ENCODE measurements at places on chromosomes 1 and 21.

DNA sequence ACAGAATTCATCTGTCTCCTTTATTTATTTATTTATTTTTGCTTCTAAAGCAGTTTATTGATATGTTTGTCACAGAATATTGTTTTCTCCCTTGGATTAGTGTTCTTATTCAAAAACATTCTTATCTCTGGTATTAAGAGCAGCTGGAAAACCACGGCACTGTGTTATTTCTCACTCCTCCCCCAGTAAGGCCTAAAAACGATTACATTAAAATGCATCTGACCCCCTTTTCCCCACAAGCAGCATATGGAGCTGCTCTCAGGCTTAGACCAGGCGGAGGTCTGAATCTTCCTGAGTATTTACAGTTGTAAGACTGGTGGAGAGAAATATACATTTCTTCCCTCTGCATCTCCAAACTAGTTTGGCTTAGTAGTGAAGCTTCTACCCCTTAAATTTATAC, 86.8 kb downstream of the HLX start:
- DNase-seq, result no peak

DNA sequence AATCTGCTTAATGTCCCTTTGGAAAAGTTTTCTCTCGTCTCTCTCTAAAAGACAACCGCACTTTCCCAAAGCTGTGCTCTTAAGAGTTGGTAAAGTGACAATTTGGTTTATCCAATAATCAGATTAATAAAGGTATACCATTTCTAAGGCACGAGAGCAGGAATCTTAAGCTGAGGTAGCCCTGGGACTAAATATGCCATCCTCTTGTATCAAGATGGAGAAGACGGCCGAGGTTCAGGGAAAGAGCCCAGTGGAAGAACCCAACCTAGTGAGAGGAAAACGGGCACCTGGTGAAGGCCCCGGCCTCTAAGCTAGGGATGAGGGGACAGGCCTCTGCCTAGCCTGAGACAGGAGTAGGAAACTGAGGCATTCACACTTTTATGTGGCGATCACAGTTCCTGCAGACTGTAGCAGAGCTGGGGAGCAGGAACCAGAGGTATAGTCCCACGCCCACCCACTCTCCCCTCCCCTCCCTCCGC, 334 bp upstream of the SARS1 start:
- no peak for DNase-seq

DNA sequence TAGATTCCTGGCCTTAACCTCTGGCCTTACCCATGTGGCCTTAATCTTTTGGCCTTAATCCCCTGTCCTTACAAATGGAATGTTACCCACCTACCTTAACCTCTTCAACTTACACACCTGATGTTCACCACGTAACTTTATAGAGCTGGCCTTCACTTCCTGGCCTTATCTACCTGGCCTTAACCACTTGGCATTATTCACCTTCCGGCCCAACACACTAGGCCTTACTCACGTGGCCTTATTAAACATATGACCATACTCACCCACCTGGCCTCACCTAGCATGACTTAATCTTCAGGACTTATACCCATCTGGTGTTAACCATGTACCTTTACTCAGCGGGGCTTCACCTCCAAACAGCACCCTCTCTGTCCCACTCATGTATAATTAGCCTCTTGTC, 41.7 kb downstream of the EXOC8 start:
- DNase-seq, result no peak

- no peak for DNase-seq
These were observed 117.7 kb downstream of the GRIK1 start for GRCh38 chr21:29822064-29822463.

- no peak for DNase-seq
These were observed 615 bp upstream of the MRPS15 start for GRCh38 chr1:36464605-36465393.

DNA sequence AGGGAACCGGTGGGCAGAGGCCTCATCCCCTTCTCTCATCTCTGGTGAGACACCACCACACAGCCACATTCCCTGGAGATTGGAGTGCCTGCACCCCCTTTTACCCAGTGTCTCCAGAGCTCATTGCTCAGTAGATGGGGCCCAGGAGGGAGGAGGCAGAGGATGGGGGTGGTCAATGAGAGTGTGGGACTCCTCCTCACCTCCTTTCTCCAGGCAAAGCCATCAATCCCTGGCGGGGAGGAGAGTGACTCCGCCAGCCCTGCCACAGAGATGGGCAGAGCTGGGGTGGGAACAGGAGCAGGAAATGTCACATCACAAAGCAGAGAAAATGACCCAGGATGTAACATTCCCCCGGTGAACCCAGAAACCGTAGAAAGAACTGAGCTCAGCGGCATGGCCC, 117.2 kb downstream of the MATN1 start:
- no peak for DNase-seq

DNA sequence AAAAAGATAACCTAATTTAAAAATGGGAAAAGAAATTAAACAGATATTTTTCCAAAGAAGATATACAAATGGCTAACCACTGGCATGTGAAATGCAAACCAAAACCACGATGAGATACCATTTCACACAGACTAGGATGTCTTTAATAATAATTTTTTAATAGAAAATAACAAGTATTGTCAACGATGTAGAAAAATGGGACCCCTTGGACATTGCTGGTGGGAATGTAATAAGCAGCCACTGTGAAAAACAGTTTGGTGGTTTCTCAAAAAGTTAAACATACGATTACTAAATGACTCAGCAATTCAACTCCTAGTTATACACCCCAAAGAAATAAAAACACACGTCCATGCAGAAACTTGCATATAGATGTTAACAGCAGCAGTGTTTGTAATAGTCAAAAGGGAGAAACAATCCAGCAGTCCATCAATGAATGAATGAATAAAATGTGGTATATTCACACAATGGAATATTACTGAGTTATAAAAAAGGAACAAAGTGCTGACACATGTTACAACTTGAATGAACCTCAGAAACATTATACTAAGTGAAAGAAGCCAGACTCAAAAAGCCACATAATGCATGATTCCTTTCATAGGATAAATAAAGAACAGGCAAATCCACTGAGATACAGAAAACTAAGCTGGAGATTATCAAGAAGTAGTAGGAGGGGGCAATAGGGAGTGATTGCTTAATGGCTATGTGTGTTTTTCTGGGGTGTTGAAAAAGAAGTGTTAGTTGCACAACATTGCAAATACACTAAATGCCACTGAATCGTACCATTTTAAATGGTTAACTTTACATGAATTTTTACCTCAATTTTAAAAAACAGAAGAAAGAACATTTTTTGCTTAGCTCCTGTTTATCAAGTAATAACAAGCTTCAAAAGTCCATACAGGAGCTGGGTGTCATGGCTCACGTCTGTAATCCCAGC, 4.1 kb downstream of the PPT1 start:
- DNase-seq, result no peak

GRCh38 chr1:245463392-245464165, 308.8 kb downstream of the KIF26B start:
- DNase-seq, result no peak

DNA sequence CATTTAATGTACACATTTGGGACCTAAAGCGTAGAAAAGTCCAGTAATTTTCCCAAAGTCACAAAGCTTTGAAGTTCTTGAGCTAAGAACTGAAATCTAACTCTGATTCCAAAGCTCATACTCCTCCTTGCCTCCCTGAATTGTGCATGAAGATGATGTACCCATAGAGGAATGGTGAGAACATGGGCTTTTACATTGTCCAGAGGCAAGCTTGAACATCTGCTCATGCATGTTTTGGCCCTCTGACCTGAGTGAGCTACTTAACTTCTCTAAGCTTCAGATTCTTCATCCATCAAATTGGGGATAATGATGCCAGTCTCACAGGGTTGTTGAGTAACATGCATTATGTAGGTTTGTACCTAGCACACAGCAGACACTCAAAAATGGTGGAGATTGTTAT, 258.4 kb upstream of the HOOK1 start:
- no peak for DNase-seq

DNA sequence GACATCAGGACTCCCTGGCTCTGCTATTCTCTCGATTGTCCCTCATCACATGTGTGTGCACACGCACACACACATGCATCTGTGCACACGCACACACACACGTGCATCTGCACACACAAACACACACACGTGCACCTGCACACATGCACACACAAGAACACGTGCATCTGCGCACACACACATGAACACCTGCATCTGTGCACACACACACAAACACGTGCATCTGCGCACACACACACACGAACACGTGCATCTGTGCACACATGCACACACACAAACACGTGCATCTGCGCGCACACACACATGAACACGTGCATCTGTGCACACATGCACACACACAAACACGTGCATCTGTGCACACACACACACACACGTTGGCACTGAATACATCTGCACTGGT, 14.7 kb downstream of the S100A7A start:
- DNase-seq, result no peak

Measured in common myeloid progenitor, CD34-positive (primary cell).